MCF 10A (cell line): ENCODE measurements at places on chromosomes 3 and 15. TPM values are rescaled to one million over a fixed set of nuclear protein-coding genes. Genes with fewer than 3 reads are reported as not detected.

DNA sequence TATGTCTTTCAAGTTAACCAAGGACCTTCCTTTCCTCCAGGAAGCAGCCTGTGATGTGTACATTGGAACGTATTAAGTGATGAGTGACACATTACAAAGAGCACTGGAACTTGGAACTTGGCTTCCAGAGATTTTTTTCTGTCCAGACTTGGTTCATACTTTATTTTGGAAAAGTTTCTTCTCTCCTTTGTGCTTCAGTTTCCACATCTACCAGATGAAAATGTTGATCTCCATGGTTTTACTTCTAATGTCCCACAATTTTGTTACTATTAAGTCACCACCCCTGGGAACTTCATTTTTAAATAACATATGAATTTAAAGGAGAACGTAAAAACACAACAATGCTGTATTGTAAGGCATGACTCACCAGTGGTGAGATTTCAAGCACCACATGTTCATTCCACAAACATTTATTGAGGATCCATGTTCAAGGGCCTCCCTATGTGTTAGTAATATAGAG is 290.7 kb upstream of the LMCD1 start:
- no peak for DNase-seq
- H3K36me3 ChIP-seq, result no peaks in the 10 kb centered on the region
- peaks cover 14% of the 10 kb centered on the region for H3K4me1 ChIP-seq
- peak overlapping the region; percentile 58 for H3K27ac ChIP-seq

- H3K27me3 ChIP-seq, result no peaks in the 10 kb centered on the region
- H3K36me3 ChIP-seq, result peaks cover 6% of the 10 kb centered on the region
- no peak overlapping the region for H3K4me3 ChIP-seq
These were observed 5.1 kb downstream of the RNU6-1 start for GRCh38 chr15:67834581-67835296.

- H3K4me3 ChIP-seq, result no peak overlapping the region
- H3K27me3 ChIP-seq, result no peaks in the 10 kb centered on the region
- no peak for DNase-seq
- H3K36me3 ChIP-seq, result peaks cover 5% of the 10 kb centered on the region
- H3K27ac ChIP-seq, result no peak overlapping the region
- H3K4me1 ChIP-seq, result peaks cover 12% of the 10 kb centered on the region
These were observed 243.7 kb upstream of the LRIG1 start for GRCh38 chr3:66744521-66744920.

DNA sequence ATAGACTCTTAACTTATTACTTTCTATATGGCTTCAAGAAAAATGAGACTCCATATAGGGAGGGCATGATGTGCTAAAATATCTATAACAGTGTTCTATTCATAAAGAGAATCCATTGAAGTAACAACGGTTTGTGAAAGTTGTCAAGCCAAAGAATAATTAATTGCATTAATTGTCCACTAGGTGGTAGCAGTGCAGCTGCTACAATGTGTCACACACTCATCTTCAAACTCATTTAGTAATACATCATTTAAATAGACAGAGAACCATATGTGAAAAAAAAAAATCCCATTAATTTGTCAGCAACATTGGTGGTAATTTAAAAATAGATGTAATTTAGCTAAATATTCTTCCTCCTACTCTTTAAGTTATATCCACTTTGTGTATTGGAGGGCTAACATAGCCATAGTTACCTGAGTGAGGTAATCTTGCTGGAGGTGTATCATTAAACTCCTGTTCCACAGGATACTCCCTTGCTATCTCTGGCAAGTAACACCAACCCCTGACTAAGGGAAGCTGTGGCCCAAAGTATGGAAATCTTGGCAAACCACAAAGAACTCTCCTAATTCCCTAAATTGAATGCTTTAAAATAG is 3.7 kb upstream of the CPA3 start:
- no peaks in the 10 kb centered on the region for H3K36me3 ChIP-seq
- no peak overlapping the region for H3K27ac ChIP-seq
- H3K27me3 ChIP-seq, result peaks cover 74% of the 10 kb centered on the region

DNA sequence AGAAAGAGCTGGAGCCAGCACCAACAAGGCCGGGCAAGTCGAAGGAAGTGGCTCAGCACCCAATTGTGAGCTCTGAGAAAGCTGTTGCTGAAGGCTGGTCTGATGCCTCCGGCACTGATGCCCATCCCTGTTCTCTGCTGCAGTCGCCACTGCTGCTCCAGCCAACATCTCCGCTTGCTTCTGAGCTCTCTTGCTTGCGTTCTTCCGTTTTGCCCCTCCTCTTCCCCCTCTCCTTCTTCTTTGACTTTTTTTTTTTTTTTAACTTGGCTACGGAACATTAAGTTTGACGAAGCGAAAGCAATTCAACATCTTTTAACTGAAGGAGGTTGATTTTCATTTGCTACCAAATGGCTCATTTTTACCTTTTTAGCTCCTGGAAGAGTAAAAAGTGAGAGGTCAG is 442.9 kb downstream of the MCTP2 start:
- H3K4me3 ChIP-seq, result peak overlapping the region; percentile 72
- H3K36me3 ChIP-seq, result no peaks in the 10 kb centered on the region
- H3K4me1 ChIP-seq, result peaks cover 31% of the 10 kb centered on the region
- peak overlapping the region; percentile 78 for H3K27ac ChIP-seq
- no peaks in the 10 kb centered on the region for H3K27me3 ChIP-seq

- H3K36me3 ChIP-seq, result no peaks in the 10 kb centered on the region
- no peaks in the 10 kb centered on the region for H3K4me1 ChIP-seq
- H3K27me3 ChIP-seq, result no peaks in the 10 kb centered on the region
These were observed 526.1 kb upstream of the GBE1 start for GRCh38 chr3:82287562-82287961.

Gene THSD4
- total RNA-seq, result 36.3 and 38.2 TPM in 2 replicates

Gene RARB
- not detected in 2 replicates for total RNA-seq

Gene SCN11A
- total RNA-seq, result 0.05 TPM in 1 of 2 replicates, not detected in the other

Gene ZNF80
- total RNA-seq, result not detected in 2 replicates

Gene NT5DC2
- total RNA-seq, result 28.9 and 36.9 TPM in 2 replicates
